ENCODE measurements at places on chromosomes 12 and 14.

DNA sequence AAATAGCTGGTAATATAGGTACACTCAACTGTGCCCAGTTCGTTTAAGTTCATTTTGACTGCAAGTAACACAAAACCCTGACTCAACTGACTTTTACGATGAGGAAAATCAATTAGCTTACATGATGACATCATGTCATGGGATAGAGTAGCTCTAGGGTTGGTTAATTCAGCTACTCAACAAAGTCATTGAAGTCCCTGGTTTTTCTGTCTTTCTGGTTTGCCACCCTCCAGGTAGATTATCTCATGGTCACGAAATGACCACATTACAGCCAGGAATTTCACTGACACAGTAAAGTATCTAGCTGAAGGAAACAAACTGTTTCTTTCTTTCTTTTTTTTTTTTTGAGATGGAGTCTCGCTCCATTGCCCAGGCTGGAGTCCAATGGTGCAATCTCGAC lies 68.5 kb upstream of the FUT8 start:
- no peak for DNase-seq

DNA sequence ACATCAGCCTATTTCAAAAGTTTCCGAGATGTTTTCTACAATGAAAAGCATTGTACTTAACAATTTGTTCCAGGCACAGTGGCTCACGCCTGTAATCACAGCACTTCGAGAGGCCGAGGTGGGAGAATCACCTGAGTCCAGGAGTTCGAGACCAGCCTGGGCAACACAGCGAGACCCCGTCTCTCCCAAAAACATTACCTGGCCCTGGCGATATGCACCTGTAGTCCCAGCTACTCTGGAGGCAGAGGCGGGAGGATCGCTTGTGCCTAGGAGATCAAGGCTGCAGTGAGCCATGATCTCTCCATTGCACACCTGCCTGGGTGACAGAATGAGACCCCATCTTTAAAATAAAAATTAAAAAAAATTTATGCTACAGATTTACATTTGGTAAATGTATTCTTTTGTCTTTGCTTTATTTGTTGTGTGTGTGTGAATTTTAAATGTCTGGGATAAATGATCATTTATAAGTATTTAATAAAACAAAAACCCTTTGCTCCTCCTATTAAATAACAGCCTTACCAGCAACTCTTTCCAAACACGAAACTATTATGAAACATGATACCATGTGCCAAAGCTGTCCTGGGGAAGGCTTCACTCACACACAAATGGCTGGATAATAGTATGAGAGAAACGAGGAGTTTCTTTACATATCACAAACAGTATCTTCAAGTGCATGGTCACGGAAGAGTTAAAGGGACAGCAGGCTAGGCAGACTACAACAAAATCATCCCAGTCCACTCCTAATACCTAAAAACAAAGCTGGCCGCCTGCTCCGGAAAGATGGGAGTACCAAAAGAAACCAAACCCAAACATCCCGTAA lies 1.1 kb downstream of the ATXN3 start:
- no peak for DNase-seq

DNA sequence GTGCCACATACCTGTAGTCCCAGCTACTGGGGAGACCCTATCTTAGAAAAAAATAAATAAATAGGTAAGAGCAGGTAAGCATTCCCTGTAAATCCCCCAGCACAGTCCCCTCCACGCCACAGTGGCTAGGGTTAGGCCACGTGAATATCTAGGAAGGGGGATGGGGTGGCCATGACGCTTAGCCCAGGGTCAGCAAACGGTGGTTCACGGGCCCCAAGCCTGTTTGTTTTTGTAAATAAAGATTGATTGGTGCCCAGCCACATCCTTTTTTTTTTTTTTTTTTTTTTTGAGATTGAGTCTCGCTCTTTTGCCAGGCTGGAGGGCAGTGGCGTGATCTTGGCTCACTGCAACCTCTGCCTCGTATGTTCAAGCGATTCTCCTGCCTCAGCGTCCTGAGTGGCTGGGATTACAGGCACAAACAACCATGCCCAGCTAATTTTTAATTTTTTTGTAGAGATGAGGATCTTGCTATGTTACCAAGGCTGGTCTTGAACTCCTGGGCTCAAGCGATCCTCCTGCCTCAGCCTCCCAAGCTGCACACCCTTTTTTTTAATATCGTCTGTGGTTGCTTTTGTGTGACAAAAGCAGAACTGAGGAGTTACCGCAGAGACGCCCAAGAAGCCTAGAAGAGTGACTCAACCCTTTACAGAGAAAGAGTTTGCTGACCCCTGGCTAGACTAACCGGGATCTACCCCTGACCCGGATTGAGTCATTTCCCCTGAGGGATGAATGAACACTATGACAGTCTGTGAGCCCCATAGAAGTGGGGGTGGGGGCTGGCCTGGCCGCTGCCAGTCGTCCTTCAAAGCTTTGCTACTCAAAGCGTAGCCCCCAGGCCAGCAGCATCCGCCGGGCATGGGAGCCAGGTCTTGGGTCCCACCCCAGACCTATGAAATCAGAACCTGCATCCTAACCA lies 113.7 kb upstream of the NCOR2 start:
- peak; percentile 39 for DNase-seq

GRCh38 chr12:110661337-110661972 lies 27.5 kb downstream of the HVCN1 start:
- peak; percentile 61 for DNase-seq

- DNase-seq = no peak
Observed at GRCh38 chr14:53793790-53794505, 162.7 kb downstream of the BMP4 start.

- DNase-seq = no peak
Observed at GRCh38 chr12:50961708-50962107, 9.4 kb downstream of the HIGD1C start.

DNA sequence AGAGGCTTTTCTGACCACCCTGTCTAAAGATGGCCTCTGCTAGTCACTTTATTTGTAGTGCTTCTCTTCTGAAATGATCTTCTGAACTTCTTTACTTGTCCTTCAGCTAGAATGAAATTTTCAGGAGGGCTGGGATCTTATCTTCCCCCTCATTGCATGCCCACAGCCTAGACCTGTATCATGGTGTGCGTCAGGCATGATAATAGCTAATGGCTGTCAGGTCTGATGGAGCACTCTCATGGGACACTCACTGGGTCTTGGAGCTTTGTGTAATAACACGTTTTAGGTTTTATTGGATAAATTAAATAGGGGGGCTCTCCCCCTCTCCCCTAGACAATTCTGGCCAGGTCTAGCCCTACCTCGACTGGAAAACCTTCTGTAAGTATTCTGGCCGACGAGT lies 97.1 kb upstream of the NRXN3 start:
- DNase-seq = no peak

DNA sequence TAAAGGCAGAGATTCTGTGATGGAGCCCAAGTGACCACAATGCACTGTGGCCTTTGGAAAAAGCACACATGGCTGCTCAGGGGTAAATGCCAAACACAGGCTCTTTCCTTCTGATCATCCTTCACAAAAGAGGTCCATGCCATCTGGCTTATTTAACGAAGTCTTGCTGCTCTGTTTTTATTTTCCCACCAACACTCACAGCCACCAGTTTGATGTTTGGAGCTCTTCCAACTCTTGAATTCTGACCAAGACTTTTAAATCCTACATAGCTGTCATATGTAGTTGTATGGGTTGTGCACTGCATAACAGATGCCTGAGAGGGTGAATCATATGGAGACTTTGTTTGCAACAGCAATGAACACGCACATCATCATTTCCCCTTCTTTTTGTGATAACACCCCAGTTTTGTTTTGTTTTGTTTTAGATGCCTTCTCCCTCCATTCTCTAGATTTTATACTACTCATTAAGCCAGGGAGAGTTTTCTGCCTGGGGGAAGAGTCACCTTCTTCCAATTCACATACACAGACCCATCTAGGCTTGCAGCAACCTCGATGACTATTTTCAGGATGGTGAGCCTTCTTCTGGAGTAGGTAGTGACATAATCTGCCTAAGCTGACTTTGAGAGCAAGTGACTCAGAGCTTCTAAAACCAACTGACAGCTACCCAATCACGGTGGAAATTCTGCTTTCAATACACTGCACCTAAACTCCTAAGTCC lies 145.2 kb upstream of the WSCD2 start:
- DNase-seq = no peak

DNA sequence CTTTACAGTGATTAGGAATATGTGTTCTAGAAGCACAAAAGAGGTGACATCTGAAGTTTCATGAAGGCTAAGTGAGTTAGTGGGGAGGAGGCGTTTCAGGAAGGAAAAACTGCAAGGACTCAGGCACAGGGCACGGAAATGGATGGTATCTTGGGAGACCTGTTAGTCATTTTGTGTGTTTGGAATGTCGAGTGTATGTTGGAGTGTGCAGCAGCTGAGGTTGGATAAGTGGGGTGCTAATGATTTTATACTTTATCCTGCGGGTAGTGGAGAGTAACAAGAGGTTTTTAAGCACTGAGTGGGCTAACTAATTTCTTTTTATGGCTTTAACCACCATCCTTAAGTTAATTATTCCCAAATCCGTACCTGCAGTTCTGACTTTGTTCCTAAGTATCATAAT lies 571.5 kb upstream of the FBXO33 start:
- DNase-seq = no peak

DNA sequence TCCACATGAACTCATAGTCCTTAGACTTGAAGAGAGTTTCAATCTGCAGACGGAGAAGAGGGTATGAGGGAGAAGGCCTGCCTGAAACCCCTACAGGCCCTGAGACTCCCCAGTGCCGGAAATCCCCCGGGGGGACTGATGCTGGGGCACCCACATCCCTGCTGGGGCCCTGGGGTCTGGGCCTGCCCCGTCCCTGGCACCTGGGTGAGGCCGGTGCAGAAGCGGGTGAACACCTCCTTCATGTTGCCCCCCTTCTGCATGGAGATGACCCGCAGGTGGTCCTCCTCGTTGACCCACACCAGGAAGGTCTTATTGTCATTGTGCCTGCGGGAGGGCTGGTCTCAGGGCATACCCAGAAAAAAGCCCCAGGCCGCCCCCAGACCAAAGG lies 2.4 kb downstream of the CKB start:
- no peak for DNase-seq

DNA sequence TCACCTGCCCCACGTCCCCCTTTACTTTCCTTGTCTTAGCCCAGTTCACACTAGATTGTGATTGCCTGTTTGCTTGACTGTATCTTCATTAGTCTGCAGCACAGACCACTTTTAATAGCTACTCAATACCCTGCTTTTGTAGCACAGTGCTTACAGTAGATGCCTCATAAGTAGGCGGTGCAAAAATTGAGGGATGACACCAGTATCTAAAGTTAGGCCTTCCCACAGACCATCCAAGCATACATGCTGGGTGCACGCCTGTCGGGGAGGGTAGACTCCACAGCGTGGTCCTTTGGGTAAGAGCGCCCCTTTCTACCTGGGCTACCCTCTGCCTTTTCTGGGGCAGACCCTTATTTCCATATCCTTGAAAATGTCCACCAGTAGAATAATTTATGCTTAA lies 140.8 kb downstream of the GCH1 start:
- no peak for DNase-seq

- DNase-seq = no peak
Observed at GRCh38 chr14:65879248-65880009, 466.9 kb downstream of the FUT8 start.

GRCh38 chr14:101202627-101203404 lies 299.3 kb upstream of the RTL1 start:
- DNase-seq = no peak

- DNase-seq = no peak
Observed at GRCh38 chr14:91796617-91797347, 64.9 kb upstream of the CATSPERB start.
